Nephron progenitor cell (in vitro differentiated cells): ENCODE measurements at places on chromosomes 5 and 9.
A peak's percentile ranks its signal among the peaks of the same experiment; 100 is the strongest.

GRCh38 chr5:108437425-108437824 lies 55.5 kb upstream of the FBXL17 start:
- peak; percentile 10 for DNase-seq

- DNase-seq = no peak
Measured at GRCh38 chr5:41365369-41365768, 145.0 kb downstream of the PLCXD3 start.

DNA sequence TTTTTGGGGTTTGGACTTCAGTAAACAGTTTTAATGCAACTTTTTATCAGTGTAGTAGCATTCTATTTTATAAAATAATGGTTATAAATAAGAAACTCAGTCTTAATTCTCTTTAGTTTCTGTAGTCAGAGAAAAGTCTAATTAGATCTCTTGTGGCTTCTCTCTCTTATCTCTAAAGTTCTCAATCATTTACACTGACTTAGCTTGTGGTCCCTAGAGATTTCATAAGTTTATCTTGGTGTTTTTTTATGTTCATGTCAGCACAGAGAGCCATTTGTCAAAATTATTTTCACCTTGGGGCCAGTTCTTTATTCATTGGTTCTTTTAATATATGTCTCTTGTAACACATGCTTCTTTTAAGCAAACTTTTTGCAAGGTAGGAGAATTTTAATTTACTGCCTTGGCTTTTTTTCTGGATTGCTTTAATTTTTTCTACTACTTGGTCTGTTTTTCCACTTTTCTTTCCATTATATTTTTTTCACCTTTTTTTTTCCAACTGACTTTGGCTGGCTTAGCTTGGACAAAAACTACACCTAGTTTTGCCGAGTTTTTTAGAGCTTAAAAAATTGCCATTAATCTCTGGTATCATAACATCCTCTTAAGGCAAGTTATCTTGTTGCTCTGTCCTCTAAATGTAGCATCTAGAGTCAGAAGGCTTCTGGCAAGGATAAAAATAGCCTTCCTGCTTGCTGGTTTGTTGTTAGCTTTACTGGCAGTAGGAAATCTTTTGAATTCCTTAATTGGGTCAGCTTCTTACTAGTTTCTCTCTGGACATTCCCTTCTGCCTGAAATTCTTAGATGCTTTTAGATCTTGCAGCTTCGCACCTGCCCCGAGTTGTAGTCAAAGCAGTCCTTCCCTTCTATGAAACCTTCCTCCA lies 35.3 kb downstream of the CPEB4 start:
- no peak for DNase-seq

DNA sequence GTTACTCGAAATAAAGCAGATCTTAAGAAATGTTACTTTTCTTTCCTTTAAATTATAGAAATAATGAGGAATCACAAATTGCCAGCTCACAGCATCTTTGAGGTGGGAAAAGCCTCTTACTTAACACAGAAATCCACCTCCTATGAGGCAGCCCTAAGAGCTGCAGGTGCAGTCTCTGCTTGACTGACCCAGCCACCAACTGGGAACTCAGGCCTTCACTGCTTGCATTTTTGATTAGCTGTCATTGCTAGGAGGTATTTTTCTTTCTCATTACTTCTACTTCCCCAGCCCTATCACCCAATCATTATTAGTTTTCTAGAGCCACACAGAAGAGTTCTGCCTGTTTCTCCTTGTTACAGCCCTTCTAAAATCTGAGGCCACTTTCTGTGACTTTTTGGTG lies 416.5 kb upstream of the KLF4 start:
- no peak for DNase-seq
